ENCODE measurements at places on chromosomes 5 and 9. TPM values are rescaled to one million over a fixed set of nuclear protein-coding genes. Genes with fewer than 3 reads are reported as not detected.

TSLP gene
- 0.28 TPM for total RNA-seq

HBEGF gene
- 18.8 TPM for total RNA-seq

SLC36A2 gene
- total RNA-seq: not detected

MCC gene
- total RNA-seq: 20.6 TPM

FLT4 gene
- total RNA-seq: under 0.01 TPM

PLK2 gene
- total RNA-seq: 322 TPM

DNA sequence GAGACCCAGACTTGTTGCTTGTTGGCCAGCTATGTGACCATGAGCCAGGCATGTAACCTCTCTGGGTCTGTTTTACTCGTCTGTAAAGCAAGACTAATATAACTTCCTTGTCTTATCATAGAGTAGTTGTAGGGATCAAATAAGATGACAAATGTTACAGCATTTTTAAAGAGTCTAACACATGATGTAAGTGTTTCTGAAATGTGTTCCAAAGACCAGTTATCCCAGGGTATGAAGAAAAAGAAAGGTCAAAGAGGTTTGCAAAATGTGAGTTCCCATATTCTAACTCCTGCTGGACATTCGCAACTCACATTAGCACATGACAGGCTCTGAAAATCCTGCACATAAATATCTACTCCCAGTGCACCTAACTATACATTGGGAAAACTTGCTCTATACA, 28.5 kb upstream of the MATR3 start:
- DNase-seq: no peak

GRCh38 chr5:60522292-60522905, 177.6 kb downstream of the DEPDC1B start:
- DNase-seq: peak; percentile 76

- DNase-seq: peak; percentile 44
Observed at GRCh38 chr5:165538065-165538464, 2032.6 kb downstream of the MAT2B start.

GRCh38 chr9:83792746-83793145, 24.8 kb downstream of the GKAP1 start:
- no peak for DNase-seq

GRCh38 chr9:71819115-71819739, 50.9 kb upstream of the CEMIP2 start:
- peak; percentile 39 for DNase-seq

DNA sequence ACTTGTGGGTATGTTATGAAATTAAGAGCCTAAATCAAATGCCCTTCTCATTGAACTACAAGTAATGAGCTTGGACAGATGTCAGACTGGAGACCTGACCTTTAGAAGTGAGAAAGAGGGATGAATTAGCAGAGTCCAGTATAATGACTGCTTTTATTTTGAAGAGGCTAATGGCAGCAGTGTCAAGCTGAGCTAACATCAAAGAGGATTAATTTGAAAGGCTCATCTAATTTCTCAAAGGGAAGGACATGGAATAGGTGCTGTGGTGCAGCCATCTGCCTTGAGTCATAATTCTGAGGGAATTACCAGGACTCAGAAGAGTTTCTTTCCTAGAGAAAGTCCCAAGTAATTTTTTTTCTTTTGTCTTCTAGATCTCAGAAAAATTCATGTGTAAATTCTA, 57.6 kb downstream of the FAM81B start:
- no peak for DNase-seq

GRCh38 chr9:114300153-114300845, 22.6 kb upstream of the ORM1 start:
- no peak for DNase-seq

- no peak for DNase-seq
Observed at GRCh38 chr5:169408731-169409130, 107.8 kb upstream of the SLIT3 start.

DNA sequence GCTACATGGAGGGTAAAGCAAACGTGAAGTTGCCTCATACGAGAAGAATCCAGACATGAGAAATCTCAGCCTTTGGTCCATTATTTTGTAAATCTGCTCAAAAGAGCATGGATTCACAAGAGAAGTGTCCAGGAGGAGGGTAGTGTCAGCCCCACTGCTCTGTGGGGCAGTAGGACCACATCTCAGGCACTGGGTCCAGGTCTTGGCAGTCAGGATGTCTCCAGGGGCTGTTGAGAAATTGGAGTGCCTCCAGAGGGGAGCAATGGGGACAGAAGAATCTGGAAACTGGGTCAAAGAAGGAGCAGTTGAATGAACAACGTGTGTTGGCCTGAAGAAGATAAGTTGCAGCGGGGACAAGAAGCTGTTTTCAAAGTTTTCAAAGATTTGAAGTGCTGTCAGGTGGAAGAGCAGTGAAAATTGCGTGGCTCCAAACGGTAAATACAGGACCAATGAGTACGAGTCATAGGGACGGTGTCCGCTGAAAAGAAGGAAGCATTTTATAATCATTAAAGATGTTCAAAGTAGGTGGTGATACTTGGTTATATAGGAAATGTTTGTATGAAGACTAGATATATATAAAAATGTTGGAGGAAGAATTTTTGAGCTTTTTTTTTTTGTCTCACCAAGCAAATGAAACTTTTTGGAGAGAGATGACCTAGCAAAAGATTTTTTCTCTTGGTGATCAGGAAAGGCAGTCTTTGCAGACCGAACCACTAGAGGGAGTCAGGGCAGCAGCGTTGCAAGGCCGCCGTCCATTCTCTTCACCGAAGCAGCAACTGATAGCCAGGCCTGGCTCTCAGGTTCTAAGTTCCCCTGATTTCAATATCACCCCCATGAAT, 57.1 kb upstream of the ZBED3 start:
- DNase-seq: peak; percentile 79

GRCh38 chr9:93810028-93810971, 144.9 kb downstream of the BARX1 start:
- no peak for DNase-seq

DNA sequence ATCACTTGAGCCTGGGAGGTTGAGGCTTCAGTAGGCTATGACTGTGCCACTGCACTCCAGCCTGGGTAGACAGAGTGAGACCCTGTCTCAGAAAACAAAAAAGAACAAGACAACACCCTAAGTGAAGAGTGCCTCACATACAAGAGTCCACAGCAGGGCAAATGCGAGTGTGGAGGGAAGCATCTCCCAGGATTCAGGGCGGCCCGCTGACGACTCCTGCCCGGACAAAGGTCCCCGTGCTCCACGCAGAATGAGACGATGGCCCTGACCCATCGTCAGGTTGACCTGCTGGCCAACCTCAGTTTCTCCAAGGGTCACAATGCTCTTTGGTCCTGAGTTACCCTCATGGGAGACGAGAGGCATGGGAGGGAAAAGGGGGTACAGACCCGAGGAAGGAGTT, 18.3 kb downstream of the MRNIP start:
- no peak for DNase-seq

DNA sequence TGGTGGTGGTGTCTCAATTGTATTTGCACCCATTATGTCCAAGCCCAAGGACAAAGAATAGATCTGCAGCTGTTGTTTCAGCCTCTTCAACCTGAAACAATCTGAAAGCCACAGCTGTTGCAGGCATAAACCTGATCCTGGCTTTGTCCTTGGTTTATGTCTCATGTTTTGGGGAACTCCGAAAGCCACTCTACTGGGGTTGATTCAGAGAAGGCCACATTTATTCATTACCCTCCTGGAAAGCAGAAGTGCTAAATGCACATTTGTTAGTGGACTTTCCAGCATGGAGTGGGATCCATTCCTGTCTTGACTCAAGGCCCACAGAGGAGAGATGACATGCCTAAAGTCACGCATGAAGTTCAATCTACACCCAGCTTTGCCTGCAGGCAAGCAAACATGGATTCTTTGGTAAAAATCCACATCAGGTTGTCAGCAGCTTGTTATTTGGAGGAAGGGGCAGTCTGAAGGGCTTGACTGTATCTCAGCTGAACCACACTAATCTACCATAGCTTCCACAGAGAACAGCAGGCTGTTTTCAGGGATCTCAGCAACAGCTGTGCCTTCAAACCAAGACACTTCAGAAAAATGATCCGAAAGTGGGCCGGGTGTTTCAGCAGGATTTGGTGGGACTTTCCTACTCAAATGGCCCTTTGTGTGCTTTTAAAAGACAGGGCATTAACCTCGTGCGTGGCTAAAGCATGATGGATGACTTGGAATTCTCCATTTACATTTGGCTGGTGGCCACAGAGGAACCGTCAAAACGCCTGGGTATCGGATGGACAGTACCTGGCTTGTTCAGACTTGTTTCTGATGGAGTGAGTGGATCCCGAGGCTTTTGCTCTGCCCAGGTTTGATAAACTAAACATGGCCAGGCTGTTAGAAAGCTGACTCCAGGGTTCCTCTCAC, 36.2 kb upstream of the ADAM19 start:
- no peak for DNase-seq

GRCh38 chr5:169182797-169183196, 118.1 kb downstream of the SLIT3 start:
- no peak for DNase-seq

DNA sequence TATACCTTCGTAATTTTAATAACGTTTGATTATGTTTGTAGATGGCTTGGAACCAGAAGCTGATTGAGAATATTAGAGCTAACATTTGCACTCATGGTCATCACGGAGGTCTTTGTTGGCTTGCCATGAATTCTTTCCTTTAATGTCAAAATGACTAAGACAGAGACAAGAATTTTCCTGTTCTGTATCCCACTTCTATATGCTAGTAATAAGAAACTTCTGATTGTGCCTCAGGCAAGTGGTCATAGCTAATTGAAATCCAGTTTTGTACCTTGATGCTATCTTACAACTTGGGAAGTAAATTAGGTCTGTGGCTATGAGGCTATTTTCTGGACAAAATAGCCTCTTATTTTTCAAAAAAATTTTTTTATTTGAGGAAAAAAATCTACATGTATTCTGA, 167.6 kb downstream of the RANBP17 start:
- no peak for DNase-seq

DNA sequence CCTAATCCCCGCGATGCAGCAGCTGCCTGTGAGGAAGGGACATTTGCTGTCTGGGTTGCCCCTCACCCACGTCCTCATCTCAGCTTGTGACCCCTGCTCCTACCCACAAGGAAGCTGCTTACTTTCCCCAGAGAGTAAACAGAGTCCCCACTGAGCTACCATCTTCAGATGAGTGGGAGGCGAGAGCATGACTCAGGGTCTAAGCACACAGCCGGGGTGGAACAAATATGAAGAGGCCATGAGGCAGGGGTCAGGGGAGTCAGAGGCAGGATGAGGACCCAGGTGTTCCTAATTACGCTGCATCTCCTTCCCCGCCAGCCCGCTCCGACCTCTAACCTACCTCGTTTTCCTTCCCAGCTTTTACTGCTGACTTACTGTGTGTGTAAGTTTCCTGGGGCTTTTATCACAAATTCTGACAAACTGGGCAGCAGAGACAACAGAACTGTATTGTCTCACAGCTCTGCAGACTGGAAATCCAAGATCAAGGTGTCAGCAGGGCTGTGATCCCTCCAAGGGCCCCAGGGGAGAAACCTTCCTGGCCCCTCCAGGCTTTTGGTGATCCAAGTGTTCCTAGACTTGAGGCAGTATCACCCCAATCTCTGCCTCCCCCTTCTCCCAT, 94.0 kb upstream of the DNAH5 start:
- peak; percentile 97 for DNase-seq

DNA sequence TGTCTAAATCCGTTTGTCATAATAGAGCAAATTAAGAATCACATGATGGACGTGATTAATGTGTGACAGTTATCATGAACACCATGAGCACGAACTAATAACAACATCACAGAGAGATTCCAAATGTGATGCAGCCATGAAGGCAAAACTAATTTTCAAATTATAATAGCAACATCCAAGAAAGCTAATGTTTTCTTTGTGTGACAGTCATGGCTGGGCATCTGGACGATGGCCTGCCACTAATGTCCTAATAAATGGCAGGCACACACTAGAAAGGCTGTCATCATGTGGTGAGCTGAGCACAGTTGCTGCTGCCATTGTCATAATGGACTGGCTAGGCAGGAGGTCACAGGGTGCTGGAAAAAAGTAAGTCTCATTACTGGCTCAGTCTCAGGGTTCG, 280.0 kb upstream of the EFNA5 start:
- DNase-seq: no peak

DNA sequence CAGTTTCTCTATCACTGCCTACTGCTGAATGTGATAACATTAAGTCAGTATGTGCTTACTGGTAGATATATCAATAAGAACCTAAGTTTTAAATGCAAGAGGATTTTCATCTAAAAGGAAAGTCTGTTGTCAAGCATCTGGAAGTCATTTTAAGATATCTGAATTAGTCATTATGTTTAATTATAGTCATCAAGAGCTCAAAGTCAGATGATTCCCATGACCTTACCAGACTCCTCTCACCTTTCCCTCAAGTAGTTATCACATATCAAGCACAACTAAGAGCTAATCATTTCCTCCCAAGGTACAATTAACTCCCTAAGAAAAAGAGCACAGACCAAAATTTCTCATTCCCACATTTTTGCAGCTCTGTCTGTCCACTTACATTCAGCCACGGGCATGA, 45.5 kb downstream of the PUM3 start:
- peak; percentile 13 for DNase-seq

DNA sequence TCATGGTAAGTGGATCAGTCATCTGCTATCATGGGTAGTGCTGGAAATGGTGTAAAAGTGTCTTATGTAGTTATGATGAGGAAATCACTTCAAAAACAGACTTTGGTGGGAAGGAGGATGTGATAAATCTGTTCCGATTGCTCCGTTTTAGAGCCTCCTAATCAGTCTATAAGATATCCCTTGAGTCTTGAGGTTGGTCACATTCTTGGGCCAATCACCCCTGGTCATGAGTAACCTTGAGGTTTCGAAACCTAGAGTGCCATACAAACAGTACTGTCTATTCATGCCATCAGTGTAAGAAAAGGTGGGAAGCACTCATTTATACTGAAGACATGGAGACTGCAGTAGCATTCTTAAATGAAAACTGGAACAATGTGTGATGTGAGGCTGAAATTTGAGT, 45.8 kb downstream of the LRRTM2 start:
- DNase-seq: peak; percentile 31

DNA sequence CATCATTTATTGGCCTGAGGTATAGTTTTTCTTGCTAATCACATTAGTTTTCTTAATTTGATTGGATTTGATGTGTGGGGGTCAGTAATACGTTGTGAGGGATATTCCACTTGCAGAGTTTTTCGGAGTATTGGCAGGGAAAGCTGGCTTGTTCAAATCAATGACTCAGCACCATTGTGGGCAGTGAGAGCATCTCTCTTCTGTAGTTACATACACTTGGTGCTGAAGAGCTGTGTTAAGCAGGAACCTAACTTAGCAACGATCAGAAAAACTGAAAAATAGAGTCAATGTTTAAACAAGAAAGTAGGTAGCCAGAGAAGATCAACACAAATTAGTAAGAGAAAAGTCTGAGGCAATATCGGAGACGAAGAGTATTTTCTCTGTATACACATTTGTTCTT, 344.6 kb upstream of the EDIL3 start:
- DNase-seq: peak; percentile 29

- no peak for DNase-seq
Observed at GRCh38 chr5:7325975-7326913, 69.7 kb upstream of the ADCY2 start.

GRCh38 chr9:92292338-92293074, 991 bp downstream of the IARS1 start:
- DNase-seq: peak; percentile 24

- DNase-seq: no peak
Observed at GRCh38 chr9:37026931-37027581, 7.0 kb downstream of the PAX5 start.

All from IMR-90 (cell line).